T follicular helper cell (primary cell): ENCODE measurements at places on chromosomes 6 and 20.

DNA sequence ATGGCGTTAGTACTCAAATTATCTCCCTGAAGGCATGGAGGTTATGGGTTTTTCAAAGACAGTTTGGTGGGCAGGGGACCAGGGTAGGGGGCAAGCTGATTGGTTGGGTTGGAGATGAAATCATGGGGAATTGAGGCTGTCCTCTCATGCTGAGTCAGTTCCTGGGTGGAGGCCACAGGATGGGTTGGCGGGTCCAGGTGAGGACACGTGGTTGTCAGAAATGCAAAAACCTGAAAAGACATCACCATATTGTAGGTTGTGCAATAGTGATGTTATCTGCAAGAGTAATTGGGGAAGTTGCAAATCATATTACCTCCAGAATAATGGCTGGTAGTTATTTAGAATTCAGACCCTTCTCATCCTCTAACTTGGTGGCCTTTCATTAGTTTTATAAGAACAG, 30.1 kb downstream of the GPX6 start:
- no peak for DNase-seq

DNA sequence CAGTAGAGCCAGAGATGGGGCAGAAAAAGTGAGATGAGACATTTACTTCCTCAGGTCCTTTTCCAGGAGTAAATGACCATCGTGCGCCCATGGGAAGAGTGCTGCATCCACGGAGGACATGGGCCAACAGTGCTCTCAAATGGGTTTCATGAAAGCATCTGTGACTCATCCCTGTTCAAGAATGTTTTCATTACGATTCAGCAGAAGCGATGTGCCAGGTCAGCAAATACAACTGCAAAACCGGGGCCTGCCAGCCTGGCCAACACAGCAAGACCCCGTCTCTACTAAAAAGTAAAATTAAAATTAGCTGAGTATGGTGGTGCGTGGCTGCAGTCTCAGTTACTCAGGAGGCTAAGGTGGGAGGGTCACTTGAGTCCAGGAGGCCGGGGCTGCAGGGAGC, 125.1 kb downstream of the LY86 start:
- no peak for DNase-seq

DNA sequence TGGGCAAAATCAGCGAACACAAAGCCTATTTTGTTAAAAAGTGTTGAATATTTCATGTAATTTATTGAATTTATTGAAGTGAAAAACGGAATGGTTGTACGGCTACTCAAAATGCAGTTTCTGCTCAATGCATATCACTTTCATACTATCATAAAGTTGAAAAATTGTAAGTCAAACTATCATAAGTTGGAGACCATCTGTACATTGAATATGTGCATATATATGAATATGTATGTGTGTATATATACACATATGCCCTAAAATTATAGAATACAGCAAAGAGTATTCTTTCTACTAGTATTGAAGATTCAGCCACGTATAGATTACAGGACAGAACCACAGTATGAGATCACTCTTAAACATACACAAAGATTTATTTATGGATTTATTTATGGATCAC, 499.0 kb upstream of the SULF2 start:
- DNase-seq: no peak

- DNase-seq: no peak
Observed at GRCh38 chr20:41031243-41031619, 2.6 kb downstream of the TOP1 start.

DNA sequence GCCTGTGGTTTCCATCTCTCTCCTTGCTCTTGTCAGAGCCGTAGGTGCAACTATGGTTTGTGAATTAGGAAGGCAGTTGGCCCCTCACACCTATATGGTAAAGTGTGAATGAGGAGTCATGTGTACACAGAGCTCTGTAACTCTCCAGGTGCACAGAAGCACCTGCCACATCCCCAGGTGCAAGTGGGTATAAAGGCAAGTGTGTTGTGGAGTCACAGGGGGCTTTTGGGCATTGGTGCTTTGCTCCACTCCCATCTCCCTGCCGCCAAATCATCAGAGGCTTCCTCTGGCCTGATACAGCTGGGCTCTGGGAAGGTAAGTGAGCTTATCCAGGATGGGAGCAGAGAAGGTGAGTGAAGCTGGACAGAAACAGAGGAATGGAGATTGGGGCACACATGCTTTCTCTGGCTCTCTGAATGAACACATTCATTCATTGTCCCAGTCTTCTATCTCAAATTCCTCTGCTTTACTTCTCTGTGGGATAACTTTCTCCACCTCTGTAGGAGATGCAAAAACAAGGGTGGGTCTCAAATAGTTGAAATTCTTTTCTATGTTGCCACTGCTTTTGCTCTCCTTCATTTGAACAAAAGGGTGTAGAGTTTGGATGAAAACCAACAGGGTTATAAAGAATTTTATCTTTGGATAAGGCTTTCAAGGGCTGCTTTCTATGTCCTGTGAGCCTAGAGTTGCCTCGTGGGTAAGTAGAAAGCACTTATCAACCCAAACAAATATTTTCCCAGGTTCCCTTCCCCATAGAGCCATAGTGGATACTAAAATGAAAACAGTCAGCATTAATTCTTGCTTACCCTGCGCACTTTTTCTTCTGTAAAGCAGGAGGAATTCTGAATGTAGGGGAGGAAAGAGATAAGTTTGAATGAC, 45.0 kb upstream of the RIPOR2 start:
- DNase-seq: no peak

DNA sequence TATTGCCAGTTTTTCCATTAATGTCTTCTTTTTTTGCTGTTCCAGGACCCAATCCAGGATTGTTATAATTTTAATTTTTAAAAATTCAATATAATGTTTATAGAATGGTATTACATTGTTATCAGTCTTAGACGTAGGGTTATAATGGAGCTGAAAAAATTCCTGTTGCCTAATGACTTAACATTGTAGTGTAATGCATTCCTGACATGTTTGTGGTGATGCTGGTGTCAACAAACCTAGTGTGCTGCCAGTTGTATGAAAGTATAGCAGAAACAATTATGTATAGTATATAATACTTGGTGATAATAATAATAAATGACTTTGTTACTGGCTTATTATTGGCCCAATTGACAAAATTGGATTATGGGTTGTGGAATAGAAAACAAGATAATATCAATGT, 30.4 kb downstream of the KIZ start:
- DNase-seq: no peak

- no peak for DNase-seq
Observed at GRCh38 chr6:41228096-41228495, at the start of gene TREML4. Gene TREML4, plus strand, starts transcription at chr6:41228349. Its CDS starts 79 bp downstream, at chr6:41228428.

- no peak for DNase-seq
Observed at GRCh38 chr6:91654357-91654756, 1067.5 kb upstream of the MAP3K7 start.

GRCh38 chr20:50982363-50982762, 23.7 kb downstream of the MOCS3 start:
- no peak for DNase-seq

DNA sequence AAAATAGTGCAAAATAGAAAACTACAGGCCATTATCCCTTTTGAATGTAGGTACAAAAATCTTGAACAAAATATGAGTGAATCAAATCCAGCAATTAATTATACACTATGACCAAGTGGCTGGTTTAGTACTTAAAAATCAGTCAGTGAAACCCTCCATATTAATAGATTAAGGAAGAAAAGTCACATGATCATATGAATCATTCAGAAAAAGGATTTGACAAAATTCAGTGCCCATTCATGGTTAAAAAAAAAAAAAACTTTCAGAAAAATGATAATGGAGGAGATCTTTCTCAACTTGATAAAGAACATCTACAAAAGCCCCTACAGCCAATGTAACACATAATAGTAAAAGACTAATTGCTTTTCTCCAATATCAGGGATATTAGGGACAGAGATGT, 75.0 kb downstream of the FAM120B start:
- no peak for DNase-seq

DNA sequence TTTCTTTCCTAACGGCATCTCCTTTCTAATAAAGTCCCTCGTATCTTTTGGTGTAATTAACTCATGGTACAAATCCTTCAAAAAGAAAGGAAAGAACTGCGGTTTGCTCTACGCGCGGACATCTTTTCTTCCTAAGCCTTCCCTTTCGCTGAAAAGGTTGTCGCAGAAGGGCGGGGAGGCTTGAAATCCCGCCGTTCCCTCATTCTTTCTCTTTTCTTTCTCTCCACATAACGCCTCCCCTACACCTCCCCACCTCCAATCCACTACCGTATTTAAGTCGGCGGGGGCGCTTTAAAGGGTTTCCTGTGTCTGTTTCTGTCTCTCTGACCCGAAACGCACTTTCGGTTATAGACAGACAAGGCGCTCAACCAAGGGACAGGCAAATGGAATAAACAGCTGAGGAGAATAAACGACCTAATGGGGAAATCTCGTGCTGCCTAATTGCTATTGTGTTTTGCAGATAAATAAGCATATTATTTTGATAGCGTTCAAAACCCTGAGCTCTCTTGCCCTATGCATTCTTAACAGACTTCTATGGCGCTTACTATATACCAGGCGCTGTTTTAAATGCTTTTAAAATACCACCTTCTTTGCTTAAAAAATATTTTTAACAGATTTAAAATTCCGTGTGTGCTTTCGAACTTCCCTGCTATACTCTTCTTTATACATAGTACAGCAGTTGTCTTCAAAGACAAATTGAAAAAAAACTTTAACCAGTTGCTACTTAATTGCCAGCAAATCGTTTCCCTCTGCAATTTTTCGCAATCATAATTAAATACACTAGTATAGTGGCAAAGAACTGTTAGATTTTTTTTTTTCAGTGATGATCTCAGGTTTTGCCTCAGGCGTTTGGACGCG, 2.5 kb upstream of the HEY2 start:
- peak; percentile 58 for DNase-seq

DNA sequence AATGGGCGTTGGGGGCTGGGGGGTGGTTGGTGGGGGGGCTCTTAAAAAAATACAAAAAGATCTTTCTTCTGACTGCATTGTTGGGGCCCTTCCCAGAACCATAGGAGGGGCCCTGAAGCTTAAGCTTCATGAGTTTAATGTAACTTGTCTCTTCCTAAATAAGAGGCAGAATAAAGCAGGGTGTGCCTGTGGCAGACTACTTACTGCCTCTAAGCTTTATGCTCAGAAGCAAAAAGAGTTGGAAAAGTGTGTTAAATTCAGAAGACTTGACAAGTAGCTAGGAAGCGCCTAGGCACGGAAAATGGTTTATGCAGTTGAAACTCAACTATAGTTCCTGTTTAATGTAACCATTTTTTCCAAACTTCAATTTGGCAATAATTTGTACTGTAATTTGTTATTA, 44.5 kb downstream of the TIAM2 start:
- no peak for DNase-seq

DNA sequence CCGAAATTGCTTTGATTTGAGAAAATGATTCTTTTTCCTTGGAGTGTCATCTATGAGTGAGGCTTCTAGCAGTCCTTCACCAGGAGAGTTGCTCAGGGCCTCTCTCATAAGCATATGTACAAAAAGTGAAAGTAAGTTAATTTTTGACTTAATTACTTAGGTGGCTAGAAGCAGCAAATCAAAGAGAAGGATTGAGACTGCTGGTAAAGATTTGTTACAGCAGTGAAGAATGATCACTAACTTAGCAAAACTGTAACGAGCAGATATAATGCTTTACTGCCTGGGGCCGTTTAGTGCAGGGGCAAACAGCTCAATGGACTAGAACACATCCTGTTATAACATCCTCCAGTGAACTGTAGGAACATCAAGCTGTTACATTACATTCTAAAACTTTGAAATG, 167.8 kb upstream of the RIPOR2 start:
- no peak for DNase-seq

- no peak for DNase-seq
Observed at GRCh38 chr20:57199656-57200405, 66.6 kb downstream of the BMP7 start.
